Stimulated activated CD8-positive, alpha-beta memory T cell treated with anti-CD3 and anti-CD28 coated beads, Interleukin-2, amount 100 ng/mL, for 48 hours (primary cell): ENCODE measurements at places on chromosomes 5 and 9.

DNA sequence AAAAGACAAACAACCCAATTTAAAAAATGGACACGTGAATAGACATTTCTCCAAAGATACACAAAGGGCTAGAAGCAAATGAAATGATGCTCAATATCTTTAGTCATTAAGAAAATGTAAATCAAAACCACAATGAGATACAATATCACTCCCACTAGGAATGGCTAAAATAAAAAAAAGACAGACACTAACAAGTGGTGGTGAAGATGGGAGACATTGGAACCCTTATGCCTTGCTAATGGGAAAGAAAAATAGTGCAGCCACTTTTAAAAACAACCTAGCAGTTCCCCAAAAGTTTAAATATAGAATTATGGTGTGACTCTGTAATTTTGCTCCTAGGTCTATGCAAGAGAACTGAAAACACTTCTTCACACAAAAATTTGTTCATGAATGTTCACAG lies 40.7 kb downstream of the SH3TC2 start:
- DNase-seq: no peak

DNA sequence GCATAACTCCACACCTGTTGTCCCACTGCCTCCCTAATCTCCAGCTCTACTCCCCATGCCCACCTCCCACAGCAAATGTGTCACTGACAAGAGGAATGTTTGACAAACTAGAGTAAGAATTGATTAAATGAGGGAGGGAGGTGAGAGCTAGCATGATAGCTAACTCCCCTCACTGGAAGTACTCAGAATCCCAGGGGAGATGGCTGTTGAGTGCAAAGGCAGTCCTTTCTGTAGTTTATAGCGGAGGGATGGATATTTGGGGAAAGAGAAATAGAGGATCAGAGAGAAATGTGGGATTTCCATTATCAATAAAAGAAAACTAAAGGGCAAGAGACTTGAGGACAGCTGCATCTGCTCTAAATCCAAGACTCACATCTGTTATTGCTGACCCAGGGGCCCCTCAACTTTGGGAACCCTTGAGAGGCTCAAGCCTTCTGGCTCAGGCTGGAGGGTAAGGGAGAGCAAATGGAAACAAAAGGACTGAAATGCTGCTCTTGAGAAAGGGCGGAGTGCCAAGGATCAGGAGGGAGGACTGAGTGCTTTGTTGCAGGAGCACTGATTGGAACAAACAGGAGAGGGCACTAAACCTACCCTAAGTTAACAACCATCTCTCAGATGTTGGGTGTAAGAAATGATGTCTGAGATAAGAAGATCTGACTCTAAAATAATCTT lies 372.1 kb downstream of the NTRK2 start:
- DNase-seq: no peak

- no peak for DNase-seq
These were observed 510.1 kb downstream of the NR2F1-AS1 start for GRCh38 chr5:93070938-93071337.

DNA sequence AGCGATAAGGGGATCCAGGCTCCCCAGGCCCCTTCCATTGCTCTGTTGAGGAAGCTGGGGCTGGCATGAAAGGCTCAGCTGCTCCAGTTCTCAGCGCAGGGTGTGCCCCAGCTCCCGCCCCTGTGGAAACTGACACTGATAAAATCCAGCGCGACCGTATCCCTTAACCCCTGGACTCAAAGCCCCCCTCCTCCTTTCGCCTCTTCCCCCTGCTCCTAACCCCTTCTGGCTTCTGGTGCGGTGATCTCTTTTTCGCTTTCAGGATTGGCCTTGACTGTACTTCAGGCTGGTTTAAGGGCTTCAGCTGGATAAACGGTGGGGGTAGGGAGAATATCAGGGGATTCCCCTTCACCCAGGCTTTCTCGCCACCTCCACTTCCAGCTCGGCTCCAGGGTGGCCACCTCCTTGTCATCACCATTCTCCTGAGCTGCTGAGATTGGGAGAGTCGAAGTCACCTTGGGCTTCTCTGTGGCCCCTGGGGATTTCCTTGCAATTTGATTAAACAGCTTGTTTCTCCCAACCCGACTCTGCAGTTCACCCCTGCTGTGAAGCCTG lies 843 bp downstream of the BSPRY start:
- no peak for DNase-seq

DNA sequence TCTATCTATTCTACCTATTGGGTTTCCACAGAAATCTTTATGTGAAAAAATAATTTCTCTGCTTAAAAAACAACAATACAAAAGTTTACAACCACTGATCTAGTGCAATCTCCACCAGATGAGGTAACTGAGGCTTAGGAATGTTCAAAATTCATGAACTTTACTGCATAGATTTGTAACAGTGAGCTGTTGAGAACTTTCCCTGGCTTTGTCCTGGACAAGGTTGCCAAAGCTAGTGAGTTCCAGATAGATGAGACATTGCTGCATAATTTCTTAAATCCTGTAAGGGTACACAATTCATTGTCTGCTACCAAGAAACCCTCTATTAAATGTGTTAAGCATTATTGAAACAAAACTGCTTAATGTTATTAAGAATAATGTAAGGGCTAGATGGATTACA lies 102.7 kb downstream of the OSMR start:
- no peak for DNase-seq

- DNase-seq: no peak
These were observed 50.6 kb downstream of the NREP start for GRCh38 chr5:111706345-111706744.

GRCh38 chr9:133252301-133253020 lies 22.5 kb downstream of the ABO start:
- no peak for DNase-seq

DNA sequence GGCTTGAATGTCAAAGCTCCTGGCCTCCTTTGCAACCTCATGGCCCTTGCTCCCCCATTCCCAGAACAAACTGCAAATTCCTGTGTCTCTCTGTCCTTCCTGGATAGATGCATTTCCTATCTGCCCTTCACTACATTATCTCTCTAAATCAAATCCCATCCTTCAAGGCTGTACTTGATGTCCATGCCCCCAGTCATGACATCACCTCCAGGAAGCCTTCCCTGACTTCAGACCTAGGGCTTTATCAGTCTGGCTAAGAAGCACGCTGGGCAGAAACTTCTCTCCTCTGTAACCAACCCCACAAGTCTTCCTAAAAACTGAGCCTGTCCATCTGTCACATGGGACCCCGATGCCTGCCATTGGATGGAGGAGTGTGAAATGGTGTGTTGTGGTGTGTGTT lies 25.7 kb upstream of the TNIP1 start:
- no peak for DNase-seq

DNA sequence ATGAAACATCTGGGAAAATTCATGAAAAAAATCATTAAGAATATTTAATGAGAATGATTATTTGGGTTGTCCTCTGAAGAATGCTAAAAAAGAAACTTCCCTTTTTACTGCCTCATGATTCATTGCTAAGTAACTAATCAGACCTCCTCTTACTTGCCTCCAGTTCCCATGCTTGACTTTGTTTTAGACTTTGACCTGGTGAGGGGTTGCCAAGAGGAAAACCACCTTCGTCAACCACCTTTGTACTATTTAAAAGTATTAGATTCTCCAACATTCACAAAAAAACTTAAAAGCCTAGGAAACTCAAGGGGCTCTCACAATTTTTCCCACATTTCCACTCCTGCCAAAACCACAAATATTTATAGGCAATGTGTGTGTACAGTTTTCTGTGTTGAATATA lies 115.2 kb upstream of the ST8SIA4 start:
- DNase-seq: no peak

GRCh38 chr5:146426853-146427618 lies 20.1 kb upstream of the TCERG1 start:
- no peak for DNase-seq

GRCh38 chr9:76116913-76117312 lies 226.4 kb downstream of the PCSK5 start:
- no peak for DNase-seq

- no peak for DNase-seq
These were observed 24.4 kb upstream of the ZNF366 start for GRCh38 chr5:72531496-72532190.

DNA sequence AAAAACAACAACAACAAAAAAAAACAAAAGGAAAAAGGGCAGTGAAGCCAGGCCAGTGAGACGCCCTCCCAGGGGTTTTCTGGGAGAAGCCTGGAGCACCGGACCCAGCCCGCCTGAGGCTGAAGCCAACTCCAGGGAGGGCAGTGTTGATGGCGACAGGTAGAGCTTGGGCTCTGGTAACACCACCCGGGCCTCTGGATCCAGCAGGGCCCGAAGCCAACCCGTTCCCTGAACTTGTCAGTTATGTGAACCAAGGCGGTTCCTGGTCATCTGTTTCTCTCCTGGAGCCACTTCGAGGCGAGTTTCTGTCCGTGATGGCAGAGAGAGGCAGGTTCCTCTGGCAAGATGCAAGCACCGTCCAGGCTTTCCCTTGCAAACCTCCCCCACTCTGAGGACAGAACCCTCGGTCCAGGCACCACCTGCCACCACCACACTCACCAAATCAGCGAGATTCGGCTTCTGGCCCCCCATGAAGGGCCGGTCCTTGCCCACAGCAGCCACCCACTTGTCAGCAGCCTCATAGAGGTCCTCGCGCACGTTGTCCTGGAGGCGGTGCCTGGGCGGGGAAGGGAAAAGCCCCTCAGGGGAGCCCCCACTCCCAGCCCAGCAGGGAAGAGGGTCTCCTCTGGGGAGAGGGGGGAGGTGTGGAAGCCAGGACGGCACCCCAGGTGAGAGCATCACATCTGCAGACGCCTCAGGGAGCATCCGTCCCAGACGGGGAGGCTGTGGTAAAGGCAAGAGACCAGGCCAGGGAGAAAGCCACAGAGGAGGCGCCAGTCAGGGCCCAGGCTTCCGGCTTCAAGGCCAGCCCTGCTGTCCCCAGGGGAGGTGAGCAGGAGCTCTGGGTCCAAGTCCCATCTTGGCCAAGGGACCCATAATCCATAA lies 5.4 kb downstream of the PTGES2 start:
- DNase-seq: no peak

GRCh38 chr5:155799308-155799707 lies 527.7 kb upstream of the SGCD start:
- no peak for DNase-seq

DNA sequence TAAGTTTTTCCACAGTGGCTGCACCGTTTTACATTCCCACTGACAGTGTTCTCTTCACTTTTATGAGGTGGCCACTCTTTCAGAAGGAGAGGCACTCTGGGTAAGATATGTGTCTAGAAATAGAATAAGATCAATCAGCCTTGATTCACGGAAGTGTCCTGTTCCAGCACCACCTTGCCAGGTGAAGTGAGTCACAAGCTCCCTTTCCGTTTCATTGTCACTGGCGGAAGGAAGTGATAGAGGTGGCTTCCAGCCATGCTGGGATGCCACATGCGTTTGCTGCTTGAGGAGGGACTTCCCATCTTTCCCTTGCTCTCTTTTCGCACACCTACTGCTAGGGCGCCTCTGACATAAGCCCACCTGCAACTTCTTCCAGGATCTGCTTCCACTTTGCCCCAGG lies 217.1 kb downstream of the PIK3R1 start:
- DNase-seq: no peak

- no peak for DNase-seq
These were observed 24.9 kb downstream of the ADAM19 start for GRCh38 chr5:157550663-157551062.

DNA sequence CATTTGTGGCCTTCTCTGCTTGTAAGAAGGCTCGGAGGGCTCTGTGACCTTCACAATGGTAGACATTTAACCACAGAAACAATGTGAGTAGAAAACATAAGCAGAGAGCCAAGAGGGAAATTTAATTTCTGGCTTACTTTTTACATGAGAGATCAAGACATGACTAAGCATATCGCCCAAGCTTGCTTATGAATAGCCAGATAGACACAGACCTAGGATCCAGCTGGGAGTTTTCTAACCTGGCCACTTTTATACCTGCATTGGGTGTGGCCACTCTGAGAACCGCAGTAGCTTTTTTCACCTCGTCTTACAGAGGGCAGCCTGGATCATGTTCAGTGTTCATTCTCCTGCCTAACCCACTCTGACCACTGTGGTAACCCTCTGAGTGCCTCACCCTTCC lies 244.9 kb upstream of the KCNN2 start:
- no peak for DNase-seq

- no peak for DNase-seq
These were observed 441.8 kb upstream of the CCNG1 start for GRCh38 chr5:162995568-162995967.

DNA sequence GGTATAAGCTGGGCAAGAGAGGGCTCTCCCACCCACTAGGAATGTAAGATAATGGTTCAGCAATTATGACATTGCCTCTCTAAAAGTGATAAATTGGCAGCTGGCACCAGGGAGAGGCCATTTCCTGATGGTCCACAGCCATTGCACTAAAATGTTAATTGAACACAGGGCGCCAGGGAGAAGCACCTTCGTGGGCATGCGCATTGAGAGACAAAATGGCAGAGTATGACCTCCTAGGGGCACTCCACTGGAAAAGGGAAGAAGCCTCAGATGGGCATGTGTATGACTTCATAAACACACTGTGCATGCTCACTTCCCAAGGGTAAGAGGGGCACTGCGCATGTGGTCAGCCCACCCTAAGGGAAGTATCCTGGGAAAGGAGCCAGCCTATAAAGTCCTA lies 419.2 kb downstream of the AGTPBP1 start:
- no peak for DNase-seq

DNA sequence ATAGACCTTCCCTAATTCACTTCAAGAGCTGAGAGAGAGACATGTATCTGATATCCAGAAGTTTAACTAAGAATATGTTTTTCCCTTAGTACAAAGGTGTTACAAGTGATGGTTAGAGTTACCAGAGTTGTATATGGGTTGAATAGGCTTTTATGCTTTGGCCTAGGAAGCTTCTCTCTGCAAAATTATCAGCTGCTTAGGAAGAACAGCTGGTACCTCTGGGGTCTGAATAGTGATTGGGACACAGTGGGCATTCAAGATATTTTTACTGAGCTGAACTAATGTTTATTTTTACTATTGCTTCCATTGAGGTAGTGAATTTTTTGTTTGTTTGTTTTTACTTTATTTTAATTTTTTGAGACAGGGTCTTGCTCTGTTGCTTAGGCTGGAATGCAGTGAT lies 67.6 kb upstream of the BASP1 start:
- no peak for DNase-seq

- DNase-seq: no peak
These were observed 5.0 kb upstream of the SPINK1 start for GRCh38 chr5:147836439-147836838.

DNA sequence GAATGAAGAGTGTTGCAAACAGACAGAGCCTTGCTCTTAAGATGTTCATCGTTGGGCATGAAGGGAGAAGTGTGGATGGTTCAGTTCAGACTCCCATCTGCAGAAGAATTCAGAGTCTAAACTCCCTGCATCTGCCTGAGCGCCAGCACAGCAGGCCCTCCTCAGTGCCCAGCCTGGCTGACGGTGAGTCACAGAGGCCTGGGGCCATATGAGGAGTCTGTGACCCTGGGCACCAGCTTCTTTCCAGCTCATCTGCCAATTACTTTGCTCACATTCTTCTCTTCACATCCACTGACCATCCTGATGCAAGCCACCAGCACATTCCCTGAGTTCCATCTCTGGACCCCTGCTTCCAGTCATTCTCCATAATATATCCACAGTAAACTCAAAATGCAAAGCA lies 401.1 kb upstream of the TRPC7 start:
- DNase-seq: no peak

DNA sequence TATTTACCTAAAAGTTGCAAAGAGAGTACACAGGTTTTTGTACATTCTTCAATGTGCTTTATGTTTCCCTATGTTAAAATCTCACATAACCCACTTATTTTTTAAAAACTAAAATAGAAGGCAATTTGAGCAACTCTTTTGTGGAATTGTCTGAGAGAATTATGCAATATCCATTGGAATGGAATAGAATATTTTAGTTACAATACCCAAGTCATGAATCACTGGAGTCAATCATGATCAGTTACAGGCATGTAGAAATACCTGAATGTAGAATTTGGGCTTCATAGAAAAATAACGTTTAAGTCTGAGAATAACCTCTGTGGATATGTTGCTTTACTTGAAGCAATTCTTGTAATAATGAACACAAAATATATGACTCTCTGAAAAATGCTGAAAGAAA lies 143.3 kb downstream of the FGF10 start:
- no peak for DNase-seq
